ENCODE measurements at places on chromosomes 1 and 21. TPM values are rescaled to one million over a fixed set of nuclear protein-coding genes. Genes with fewer than 3 reads are reported as not detected.

The HPCA gene
- total RNA-seq, result not detected

The VANGL1 gene
- total RNA-seq, result 14.1 TPM

The GJA8 gene
- not detected for total RNA-seq

The ZSWIM5 gene
- 0.50 TPM for total RNA-seq

The PRKAA2 gene
- not detected for total RNA-seq

The LORICRIN gene
- total RNA-seq, result not detected

The NFIA gene
- total RNA-seq, result 0.78 TPM

DNA sequence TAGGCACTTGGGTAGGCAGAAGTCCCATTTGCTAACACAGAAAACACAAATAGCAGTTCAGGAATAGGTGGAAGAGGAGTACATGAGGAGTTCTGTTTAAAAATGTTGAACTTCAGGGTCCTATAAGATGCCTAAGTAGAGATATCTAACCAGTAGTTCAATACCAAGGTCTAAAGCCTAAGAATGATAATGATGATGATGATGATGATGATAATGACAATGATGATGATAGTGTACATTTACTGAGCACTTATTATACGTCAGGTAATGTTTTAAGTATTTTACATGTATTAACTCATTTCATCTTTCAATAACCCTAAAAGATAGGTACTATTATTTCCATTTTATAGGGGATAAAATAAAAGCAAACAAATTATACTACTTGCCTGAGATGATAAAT is 50.1 kb downstream of the GDAP2 start:
- no peak overlapping the region for H3K27ac ChIP-seq
- H3K27me3 ChIP-seq, result no peaks in the 10 kb centered on the region
- peaks cover 46% of the 10 kb centered on the region for H3K36me3 ChIP-seq
- H3K4me1 ChIP-seq, result no peaks in the 10 kb centered on the region
- H3K4me3 ChIP-seq, result no peak overlapping the region
- DNase-seq, result no peak

DNA sequence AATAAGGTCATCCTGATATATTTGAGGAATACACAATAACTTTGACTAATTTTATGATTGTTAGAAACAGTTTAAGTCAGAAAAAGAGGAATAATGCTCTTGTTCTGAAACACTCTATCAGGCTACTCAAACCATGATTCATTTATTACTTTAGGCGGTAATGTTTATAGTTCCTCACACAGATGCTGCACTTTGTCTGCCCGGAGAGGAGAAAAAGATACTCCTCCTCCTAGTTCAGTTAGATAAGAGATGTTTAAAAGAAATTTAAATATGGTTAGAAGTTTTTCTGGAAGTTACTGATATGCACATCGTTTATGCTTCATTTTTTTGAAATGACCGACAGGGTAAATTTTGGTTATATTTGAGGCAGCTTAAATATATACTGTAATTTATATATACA is 103.0 kb downstream of the ZMYM4 start:
- H3K27ac ChIP-seq, result no peak overlapping the region
- no peaks in the 10 kb centered on the region for H3K27me3 ChIP-seq
- H3K4me3 ChIP-seq, result no peak overlapping the region
- no peaks in the 10 kb centered on the region for H3K4me1 ChIP-seq
- DNase-seq, result no peak
- H3K36me3 ChIP-seq, result no peaks in the 10 kb centered on the region

GRCh38 chr1:240126821-240127220 is 35.1 kb downstream of the FMN2 start:
- H3K36me3 ChIP-seq, result no peaks in the 10 kb centered on the region
- H3K27me3 ChIP-seq, result no peaks in the 10 kb centered on the region
- H3K4me3 ChIP-seq, result no peak overlapping the region
- H3K27ac ChIP-seq, result no peak overlapping the region
- DNase-seq, result no peak

DNA sequence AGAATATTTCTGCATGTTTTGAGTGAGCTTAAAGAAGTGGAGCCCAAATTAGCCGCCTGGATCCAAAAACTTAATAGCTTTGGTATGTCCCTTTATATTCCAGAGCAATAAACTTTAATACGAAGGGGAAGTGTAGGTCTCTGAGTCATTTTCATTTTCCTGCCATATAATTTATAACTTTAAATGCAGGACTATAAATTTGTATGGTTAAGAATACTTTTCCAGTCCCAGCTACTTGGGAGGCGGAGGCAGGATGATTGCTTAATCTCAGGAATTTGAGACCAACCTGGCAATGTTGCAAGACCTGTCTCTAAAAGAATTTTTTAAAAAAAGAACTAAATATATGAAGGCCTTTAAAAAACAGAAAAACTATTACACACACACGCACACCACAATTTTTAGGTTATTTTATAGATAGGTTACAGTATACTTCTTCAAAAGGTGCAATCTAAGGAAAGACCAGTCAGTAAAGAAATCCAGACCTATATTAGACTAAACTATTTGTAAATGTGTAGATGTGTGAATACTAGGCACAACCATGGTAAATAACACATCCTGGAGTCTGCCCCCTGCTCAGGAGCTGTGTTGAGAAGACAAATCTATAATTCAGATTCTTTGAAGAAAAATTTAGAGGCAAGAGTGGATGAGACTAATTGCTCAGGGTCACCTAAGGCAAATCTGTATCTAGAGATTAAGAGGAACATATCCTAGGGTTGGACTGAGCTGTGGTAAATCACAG is 80.3 kb downstream of the TTC3 start:
- H3K27me3 ChIP-seq, result no peaks in the 10 kb centered on the region
- no peak for DNase-seq
- H3K27ac ChIP-seq, result no peak overlapping the region

- no peak overlapping the region for H3K4me3 ChIP-seq
- H3K36me3 ChIP-seq, result no peaks in the 10 kb centered on the region
- no peaks in the 10 kb centered on the region for H3K27me3 ChIP-seq
- no peak for DNase-seq
Observed at GRCh38 chr1:107622535-107622934, 342.4 kb downstream of the VAV3 start.

DNA sequence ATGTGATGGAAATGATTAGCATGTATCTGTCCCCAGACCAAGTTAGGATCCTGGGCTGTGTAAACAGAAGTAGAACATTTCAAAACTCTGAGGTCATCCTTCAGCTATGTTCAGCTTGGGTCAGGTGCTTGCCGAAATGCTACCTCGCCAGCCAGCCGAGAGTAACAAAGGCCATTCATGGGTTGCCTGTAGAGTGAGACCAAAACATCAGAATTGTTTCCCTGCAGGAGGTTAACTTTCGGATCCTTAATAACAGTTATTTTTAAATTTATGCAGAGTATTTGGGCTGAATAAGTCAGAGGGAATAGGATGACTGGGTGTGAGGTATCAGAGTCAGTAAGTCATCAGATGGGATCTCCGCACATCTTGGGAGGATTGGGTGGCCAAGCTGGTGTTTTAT is 35.6 kb downstream of the SMYD2 start:
- H3K4me1 ChIP-seq, result peaks cover 3% of the 10 kb centered on the region
- H3K4me3 ChIP-seq, result no peak overlapping the region
- no peak for DNase-seq
- H3K27ac ChIP-seq, result no peak overlapping the region

- no peak for DNase-seq
- no peak overlapping the region for H3K27ac ChIP-seq
- H3K4me1 ChIP-seq, result no peaks in the 10 kb centered on the region
- no peaks in the 10 kb centered on the region for H3K27me3 ChIP-seq
Observed at GRCh38 chr1:83573776-83574175, 425.2 kb downstream of the TTLL7 start.

GRCh38 chr1:26035203-26035958 is 10.5 kb downstream of the SLC30A2 start:
- no peaks in the 10 kb centered on the region for H3K36me3 ChIP-seq
- H3K27ac ChIP-seq, result peak overlapping the region; percentile 56
- H3K27me3 ChIP-seq, result peaks cover 24% of the 10 kb centered on the region
- DNase-seq, result peak; percentile 95
- H3K4me3 ChIP-seq, result peak overlapping the region; percentile 91

GRCh38 chr1:155698382-155699038 is 9.6 kb downstream of the DAP3 start:
- H3K4me3 ChIP-seq, result no peak overlapping the region
- no peak overlapping the region for H3K27ac ChIP-seq
- no peaks in the 10 kb centered on the region for H3K27me3 ChIP-seq
- no peak for DNase-seq

DNA sequence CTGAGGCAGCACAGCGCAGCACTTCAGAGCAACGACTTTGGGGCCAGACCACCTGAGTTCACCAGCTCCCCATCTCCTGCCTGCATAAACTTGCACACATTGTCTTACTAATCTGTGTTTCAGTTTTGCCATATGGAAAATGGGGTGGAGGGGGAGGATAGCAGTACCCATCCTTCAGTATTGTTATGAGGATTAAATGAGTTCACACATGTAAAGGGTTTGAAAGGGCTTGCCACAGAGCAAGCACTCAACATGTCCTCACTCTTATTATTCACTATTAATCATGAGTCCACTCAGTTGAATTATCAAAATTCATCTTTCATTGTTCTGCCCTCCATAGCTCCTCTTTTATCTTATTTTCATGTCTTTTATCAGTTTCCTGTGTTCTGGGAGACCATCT is 40.1 kb upstream of the BMP8B start:
- no peak overlapping the region for H3K4me3 ChIP-seq
- no peak overlapping the region for H3K27ac ChIP-seq
- no peak for DNase-seq
- H3K27me3 ChIP-seq, result peaks cover 22% of the 10 kb centered on the region

DNA sequence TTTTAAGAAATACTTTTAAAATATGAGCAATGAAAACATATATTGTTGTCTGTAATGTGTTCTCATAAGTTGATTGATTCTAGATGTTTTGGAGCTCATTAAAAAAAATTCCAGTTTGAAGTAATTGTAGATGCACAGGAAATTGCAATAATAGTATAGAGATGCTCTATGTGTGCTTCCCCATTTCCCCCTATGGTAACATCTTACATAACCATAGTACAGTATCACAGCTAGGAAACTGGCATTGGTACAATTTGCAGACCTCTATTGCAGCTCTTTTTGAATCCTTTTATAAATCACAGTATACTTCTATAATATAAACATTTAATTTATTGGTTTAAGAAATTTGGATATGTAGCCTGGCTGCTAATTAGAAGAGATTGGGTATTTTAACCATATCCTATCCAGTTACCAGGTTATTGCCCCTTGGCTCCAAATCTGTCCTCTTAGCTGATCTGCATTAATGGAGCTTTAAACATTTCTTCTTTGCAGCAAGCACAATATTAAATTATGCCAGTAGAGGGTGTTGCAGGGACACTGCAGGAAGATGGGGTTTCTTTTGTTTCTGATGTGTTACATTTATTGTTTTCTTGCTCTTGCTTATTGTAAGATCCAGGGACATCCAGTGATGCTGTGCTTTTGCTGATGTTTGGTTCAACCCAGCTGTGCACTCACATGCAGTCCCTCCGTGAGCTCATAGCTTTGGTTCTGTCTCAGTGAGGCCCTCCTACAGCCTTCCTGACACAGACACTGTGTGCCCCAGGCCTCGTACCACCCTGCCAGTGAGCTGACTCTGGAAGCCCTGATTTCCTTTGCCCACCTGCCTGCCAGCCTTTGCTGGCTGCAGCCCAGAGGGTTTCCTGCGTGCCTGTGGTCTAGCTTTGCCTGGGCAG is 103.3 kb downstream of the RABGAP1L start:
- H3K27me3 ChIP-seq, result no peaks in the 10 kb centered on the region
- peak; percentile 32 for DNase-seq
- no peaks in the 10 kb centered on the region for H3K4me1 ChIP-seq
- no peak overlapping the region for H3K4me3 ChIP-seq

- H3K4me3 ChIP-seq, result no peak overlapping the region
- no peak overlapping the region for H3K27ac ChIP-seq
- DNase-seq, result no peak
- no peaks in the 10 kb centered on the region for H3K27me3 ChIP-seq
- peaks cover 62% of the 10 kb centered on the region for H3K4me1 ChIP-seq
Observed at GRCh38 chr21:45114072-45114471, 39.7 kb downstream of the ADARB1 start.

GRCh38 chr1:1470626-1471388 is 758 bp upstream of the ATAD3B start:
- H3K27me3 ChIP-seq, result no peaks in the 10 kb centered on the region
- DNase-seq, result peak; percentile 45

DNA sequence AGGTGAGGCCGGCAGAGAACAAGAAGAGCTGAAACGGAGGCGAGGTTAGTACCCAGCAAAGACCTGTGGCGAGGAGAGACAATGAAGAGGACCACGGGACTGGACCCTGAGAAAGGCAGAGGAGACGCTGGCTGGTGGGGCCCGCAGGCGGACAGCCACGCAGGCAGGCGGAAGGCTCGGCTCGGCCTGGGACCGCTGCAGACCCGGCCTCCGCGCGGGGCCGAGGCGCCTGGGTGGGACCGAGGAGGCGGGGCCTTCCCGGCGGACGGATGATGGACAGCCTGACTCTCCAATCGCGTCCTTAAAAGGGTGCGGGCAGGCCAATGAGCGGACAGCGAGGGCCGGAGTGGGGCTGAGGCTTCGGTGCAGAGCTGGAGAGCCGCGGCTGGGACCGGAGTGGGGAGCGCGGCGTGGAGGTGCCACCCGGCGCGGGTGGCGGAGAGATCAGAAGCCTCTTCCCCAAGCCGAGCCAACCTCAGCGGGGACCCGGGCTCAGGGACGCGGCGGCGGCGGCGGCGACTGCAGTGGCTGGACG is at the start of gene MPZL1:
Gene MPZL1, plus strand, starts transcription at position 366 of the 535 bp plus-strand sequence. CDS start 170 bp downstream, outside the sequence.
- H3K27ac ChIP-seq, result peak within 1 kb of the TSS; percentile 81
- peak within 1 kb of the TSS; percentile 87 for H3K4me3 ChIP-seq
- peaks cover 3% of the 10 kb centered on the region for H3K36me3 ChIP-seq
- H3K27me3 ChIP-seq, result no peaks in the 10 kb centered on the region

DNA sequence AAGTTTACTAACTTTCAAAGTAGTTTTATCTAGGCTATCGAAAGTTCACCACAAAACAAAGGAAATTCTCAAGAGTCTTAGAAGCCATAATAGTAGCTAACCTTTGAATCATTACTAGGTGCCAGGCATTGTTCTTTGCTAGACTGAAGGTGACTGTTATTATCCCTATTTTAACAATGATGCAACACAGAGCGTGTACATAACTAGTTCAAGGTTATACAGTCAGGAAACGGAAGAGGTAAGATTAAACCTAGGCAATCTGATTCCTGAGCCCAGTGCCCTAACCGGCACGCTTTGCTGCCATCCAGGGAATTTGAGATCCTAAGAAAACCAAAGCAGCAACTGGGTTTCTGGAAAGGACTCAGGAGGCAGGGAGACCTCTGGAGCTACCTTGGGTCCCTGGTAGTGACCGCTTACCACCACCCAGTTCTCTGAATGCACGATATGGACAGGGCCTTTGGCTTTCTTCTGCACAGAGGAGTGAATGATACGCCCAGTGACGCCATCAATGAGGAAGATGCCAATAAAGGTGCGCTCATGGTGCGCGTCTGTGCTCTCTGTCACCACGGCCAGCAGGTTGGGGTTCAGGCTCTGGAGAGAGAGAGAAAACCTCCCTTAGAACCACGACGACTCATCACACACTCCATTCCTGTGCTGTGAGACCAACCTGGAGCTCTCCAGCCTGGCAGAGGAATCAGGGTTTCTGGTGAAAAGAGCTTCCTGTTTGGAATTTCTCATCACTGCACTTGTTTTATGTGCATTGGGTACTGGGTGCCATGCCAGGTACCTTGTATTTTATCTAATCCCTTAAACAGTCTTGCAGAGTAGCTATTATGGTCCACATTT is 13.1 kb upstream of the UBR4 start:
- H3K4me3 ChIP-seq, result no peak overlapping the region
- H3K27ac ChIP-seq, result no peak overlapping the region
- no peaks in the 10 kb centered on the region for H3K27me3 ChIP-seq

All from activated CD8-positive, alpha-beta T cell treated with anti-CD3 and anti-CD28 coated beads, Interleukin-2, amount 10 ng/mL, durations not matched to agents 7 days and 5 days (primary cell).